ENCODE measurements at places on chromosomes 6 and 20. TPM values are rescaled to one million over a fixed set of nuclear protein-coding genes. Genes with fewer than 3 reads are reported as not detected.

The UQCC2 gene
- 79.4 TPM for total RNA-seq

The NR2E1 gene
- total RNA-seq = 0.03 TPM

The SLC9A8 gene
- total RNA-seq = 0.97 TPM

The KCNK17 gene
- total RNA-seq = not detected

The BPIFB3 gene
- total RNA-seq = not detected

The TFB1M gene
- 48.9 TPM for total RNA-seq

The TREML1 gene
- total RNA-seq = not detected

The MDFI gene
- total RNA-seq = not detected

The C6orf163 gene
- 0.88 TPM for total RNA-seq

The ATP6V1G2 gene
- 0.13 TPM for total RNA-seq

The SLC32A1 gene
- not detected for total RNA-seq

The BRD2 gene
- total RNA-seq = 76.3 TPM

The EFCAB8 gene
- 0.06 TPM for total RNA-seq

The NKX2-4 gene
- 21.4 TPM for total RNA-seq

The WFDC12 gene
- total RNA-seq = not detected

The SLC26A8 gene
- not detected for total RNA-seq

The ADGRF1 gene
- total RNA-seq = not detected

The GINS1 gene
- total RNA-seq = 49.5 TPM

The TNFRSF6B gene
- total RNA-seq = not detected

The PTPRT gene
- not detected for total RNA-seq

The GNAS-AS1 gene
- not detected for total RNA-seq

The SULF2 gene
- total RNA-seq = 2.2 TPM

The EPB41L2 gene
- total RNA-seq = 76.9 TPM

The MDC1 gene
- total RNA-seq = 8.4 TPM

The PPP1R14C gene
- not detected for total RNA-seq

All from SJSA1 (cell line).